Stimulated activated CD4-positive, alpha-beta T cell treated with anti-CD3 and anti-CD28 coated beads, TNF-alpha, amount 100 ng/mL, for 48 hours (primary cell): ENCODE measurements at places on chromosomes 16 and 17.

DNA sequence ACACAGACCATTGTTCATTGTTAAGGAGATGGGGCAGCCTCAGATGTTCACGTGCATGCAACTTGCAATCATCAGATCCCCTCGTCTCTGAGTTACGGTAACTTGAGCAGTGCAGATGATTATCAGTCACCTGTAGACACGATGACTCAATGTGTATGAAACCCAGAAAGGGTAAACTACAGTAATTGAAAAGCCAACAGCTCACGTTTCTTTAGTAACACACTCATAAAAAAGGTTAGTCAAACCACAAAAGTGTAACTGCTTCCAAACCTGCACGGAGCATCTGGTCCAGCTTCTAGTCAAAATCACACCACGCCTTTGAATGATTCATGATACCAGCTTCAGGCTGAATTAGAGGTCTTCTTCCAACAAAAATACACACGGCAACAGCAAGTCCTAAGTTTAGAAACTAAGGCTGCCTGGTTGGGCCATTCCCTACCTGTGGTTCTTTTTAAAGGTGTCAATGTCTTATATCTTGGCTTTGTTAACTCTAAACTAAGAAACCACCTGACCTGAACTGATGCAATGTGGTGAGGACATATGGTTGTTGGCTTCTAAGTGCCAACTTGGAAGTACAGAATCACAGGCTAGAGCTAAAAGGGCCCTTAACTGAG is 32.3 kb downstream of the GRB7 start:
- DNase-seq = peak; percentile 49

- DNase-seq = no peak
These were observed 55.5 kb downstream of the COG7 start for GRCh38 chr16:23397464-23397863.

- DNase-seq = no peak
These were observed 23.5 kb downstream of the PLCD3 start for GRCh38 chr17:45108595-45109521.

GRCh38 chr17:8868529-8868951 is 1.1 kb upstream of the PIK3R6 start:
- DNase-seq = no peak

DNA sequence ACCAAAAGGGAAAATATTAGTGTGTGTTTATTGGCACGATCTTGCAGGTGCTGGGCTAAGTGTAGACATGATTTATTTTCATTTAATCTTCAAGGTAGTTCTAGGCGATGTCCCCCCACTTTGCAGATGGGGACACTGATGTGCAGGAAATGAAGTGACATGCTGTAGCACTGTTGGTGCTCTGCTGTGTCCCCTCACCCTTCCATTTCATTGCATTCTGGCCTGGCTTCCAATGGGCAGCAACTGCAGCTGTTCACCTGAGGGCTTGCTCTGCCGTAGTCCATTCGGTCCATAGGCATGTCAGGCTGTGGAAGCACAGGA is 123.9 kb downstream of the PRKCB start:
- DNase-seq = no peak

GRCh38 chr16:1839554-1839953 is 12.5 kb downstream of the FAHD1 start:
- DNase-seq = no peak

DNA sequence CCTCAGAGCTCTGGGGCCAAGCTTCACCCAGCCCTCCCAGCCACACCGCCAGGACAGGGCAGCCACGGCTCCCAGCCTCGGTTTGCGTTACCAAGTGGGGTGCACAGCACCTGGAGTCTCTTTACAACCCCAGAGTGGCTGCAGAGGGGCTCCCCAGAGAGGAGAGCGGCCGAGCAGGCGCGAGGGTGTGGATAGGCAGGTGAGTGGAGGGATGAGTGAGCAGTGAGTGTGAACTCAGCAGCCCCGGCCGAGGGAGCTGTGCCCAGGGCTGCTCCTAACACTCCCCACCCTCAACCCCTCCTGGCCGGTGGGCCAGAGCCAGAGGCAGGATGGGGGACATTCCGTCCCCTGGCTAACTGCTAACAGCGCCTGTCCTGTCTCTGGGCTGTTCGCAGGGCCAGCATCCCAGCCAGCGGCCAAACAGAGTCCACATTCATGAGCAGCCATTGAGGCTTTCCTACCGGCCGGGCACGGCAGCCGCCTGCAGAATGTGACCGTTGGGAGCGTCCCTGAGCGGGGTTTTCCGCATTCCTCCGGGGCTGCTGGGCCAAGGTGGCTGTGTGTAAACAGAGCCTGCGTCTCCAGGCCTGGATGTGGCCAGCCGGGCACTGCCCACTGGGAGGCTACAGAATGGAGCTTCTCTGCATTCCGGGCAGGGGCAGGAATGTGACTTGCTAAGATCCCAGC is 5.3 kb downstream of the ZNF469 start:
- DNase-seq = no peak

GRCh38 chr16:53414381-53414780 is 19.9 kb upstream of the RBL2 start:
- DNase-seq = no peak

- no peak for DNase-seq
These were observed 102.9 kb downstream of the NLK start for GRCh38 chr17:28145348-28145747.

GRCh38 chr17:61662741-61663140 is 71.7 kb upstream of the NACA2 start:
- no peak for DNase-seq

DNA sequence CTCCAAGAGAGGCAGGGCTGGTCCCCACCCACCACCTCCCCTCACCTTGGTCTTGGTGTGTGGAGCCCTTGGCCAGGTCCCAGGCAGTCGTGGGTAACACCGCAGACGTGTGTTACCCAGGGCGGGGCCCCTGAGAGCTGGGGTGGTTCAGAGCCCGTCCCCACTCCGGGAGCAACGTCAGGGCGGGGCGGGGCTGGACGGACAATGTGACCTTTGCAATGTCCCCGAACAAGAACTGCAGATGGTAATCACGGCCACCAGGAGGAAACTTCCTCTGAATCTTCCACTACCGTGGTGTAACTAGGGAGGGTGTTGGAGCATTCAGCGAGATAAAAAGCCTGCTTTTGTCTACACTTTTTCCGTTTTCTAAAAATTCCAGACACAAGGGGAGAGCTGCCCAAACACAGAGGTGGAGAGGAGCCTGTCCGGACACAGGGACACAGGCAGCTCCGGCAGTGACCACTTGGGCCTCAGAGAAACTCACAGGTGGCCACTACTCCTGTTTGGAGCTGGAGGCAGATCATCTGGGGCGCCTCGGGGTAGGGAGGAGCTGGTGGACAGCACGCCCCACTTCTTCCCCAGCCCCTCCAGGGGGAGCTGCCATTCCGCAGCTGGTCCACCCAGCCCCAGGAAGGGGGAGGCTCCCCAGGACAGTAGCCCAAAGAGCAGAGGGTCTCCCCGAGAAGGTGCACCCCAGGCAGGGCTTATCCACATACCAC is 14.2 kb upstream of the SLC38A10 start:
- no peak for DNase-seq

DNA sequence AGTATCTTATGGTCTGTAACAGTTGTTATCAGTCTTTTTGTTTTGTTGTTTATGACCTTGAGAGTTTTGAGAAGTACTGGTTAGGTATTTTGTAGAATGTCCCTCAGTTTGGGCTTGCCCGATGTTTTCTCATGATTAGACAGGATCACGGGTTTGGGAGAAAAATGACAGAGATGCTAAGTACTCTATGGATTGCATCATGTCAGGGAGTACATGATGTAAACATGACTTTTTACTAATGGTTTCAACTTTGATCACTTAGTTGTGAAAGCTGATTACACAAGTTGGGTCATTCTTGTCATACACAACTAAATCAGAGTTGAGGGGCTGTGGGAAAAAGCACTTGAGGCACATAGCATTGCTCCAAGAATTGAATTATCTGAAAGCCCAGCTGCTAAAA is 94.7 kb upstream of the SIAH1 start:
- DNase-seq = no peak

DNA sequence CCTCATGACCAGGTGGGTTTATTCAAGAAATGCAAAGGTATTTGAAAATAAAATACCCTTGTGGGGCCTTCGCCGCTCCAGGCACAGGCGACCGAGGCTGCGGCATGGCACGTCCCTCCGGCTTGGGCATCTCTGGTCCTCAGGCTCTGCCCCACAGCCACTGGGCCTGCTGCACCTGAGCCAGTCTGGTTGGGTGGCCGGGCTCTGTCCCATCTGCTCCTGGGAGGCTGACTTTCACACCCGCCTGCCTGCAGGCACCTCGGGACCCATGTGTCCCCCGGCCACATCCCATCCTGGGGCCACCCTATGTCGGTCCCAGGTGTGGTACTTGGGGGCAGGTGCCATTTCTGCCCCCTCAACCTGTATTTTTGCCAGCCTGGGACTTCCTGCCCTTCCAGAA is 20.9 kb downstream of the OSBPL7 start:
- DNase-seq = no peak

- no peak for DNase-seq
These were observed 31.6 kb downstream of the ABCC3 start for GRCh38 chr17:50666316-50666715.

DNA sequence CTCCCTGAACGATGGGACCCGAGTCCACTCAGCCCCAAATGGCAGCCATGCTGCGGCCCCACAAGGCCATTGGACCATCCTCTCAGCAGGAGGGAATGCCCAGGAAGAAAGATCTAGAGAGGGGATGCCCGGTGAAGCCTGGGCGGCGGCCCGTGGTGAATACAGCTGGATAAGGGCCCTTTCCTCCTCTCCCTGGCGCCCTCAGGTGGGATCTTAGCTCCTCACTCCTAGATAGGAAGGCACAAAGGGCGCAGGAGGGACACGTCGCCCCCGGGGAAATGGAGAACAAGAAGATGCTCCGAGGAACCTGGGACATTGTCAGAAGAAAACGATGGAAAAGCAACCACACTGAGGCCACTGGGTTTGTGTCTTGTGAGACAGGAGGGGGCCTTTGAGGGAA is 2.5 kb downstream of the CD300C start:
- DNase-seq = no peak

GRCh38 chr17:57814421-57814820 is 35.4 kb downstream of the MRPS23 start:
- DNase-seq = no peak

- no peak for DNase-seq
These were observed 35.0 kb downstream of the PKD1L3 start for GRCh38 chr16:71965223-71965622.

- no peak for DNase-seq
These were observed 89.8 kb downstream of the MRM3 start for GRCh38 chr17:871751-872519.

GRCh38 chr16:14303639-14304394 is 232.7 kb downstream of the MRTFB start:
- DNase-seq = no peak

GRCh38 chr16:81875461-81875860 is 96.4 kb downstream of the PLCG2 start:
- no peak for DNase-seq

DNA sequence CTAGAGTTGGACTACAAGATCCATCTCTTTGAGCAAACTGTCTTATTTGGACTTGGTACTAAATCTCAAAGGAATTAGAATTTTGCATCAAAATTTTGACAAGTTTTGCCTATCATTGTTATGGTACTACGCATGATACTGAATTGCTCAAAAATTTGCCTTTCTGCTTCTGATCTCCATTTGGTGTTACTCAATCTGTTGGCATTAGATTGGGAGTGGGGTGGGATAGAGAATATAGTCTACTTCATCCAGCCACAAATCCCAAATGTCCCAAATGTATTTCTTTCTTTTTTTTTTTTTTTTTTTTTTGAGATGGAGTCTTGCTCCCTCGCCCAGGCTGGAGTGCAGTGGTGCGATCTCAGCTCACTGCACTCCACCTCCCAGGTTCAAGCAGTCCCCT is 204.8 kb downstream of the TANC2 start:
- no peak for DNase-seq

- DNase-seq = no peak
These were observed 55.2 kb upstream of the ERN1 start for GRCh38 chr17:64185101-64185500.

DNA sequence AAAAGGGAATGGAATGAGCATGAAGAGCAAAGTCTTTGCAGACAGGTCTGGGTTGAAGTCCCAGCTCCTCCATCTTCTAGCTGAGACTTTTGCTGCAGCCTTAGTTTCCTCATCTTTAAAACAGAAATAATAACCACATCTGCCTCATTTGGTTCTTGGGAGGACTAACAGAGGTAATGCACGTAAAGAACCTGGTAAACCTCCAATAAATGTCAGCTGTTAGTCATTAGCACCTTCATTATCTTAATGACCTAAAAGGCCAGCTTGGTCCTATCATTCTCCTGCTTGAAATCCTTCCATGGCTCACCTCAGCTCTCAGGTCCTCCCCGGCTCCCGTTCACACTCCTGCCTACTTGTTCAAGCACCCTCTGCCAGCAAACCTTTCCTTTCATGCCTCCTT is 51.8 kb downstream of the SKAP1 start:
- DNase-seq = no peak

- DNase-seq = no peak
These were observed 113.5 kb downstream of the DNAH3 start for GRCh38 chr16:21037168-21037567.

DNA sequence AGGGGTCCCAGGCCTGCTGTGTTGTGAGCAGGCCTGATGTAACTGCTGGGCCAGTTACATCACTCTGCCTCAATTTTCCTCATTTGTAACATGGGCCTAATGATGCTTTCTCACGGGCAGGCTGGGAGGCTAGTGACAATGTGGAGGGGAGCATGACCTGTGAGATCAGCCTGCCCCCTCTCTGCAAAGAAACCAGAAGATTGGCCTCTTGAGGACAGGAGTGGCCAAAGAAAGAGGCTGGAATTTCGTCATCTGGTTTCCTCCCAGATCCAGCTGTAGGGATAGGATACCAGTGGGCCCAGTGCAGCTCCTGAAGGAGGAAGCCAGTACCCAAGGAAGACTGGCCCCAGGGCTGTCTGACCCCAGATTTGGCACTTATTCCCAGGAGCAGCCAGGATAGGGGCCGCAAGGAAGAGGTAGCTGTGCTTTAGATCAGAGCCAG is 615 bp upstream of the SREBF1 start:
- DNase-seq = no peak

- DNase-seq = no peak
These were observed 10.1 kb upstream of the ADORA2B start for GRCh38 chr17:15934866-15935265.
